ENCODE measurements at places on chromosomes 12 and 14.

GRCh38 chr12:67750513-67751183, 102.1 kb downstream of the DYRK2 start:
- no peak for DNase-seq

DNA sequence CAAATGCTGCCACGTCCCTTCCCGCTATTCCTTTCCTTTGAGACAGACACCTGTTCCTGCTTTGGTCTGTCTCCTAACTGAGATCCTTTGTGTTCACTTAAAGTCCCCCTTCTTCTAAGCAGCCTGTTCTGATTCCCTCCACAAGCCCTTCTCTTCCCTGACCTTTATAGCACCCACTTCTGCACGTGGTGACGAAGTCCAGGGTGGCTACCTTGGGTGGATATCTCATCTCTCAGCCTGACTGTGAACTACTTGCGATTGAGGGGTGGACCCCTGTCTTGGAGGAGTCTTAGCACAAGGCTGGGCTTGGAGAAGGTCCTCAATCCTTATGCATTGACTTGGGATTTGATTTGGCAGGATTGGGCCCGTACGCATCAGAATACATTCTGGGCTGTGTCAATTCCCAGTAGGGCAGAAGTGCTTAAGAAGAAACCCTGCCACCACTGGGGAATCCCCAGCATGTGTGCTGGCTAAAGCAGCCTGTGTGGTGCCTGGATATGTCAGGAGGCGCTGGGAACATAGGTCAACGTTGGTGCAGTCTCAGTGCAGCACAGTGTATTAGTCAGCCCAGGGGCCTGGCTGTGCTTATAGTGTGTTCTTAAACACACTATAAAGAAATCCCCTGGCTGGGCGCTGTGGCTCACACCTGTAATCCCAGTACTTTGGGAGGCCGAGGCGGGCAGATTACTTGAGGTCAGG, 23.6 kb downstream of the KRT80 start:
- DNase-seq = no peak

DNA sequence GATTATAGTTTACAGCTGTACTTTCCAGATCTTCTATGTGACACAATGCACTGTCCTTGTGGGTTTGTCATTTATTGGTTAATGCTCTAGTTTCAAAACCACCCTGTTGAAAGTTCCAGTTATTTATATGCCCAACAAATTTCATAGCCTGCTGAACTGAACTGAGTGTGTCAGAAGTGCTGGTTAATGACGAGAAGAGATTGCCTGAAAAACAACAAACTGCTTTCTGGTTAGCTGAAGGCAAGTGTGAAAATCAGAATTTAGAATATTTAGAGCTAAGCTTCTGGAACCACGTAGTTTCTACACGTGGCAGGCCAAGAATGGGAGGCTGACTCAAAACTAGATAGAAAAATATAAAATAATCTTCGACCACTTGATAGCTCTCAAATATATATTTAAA, 19.1 kb upstream of the RIN3 start:
- DNase-seq = no peak

GRCh38 chr12:57460841-57461275, 1.3 kb downstream of the GLI1 start:
- no peak for DNase-seq

DNA sequence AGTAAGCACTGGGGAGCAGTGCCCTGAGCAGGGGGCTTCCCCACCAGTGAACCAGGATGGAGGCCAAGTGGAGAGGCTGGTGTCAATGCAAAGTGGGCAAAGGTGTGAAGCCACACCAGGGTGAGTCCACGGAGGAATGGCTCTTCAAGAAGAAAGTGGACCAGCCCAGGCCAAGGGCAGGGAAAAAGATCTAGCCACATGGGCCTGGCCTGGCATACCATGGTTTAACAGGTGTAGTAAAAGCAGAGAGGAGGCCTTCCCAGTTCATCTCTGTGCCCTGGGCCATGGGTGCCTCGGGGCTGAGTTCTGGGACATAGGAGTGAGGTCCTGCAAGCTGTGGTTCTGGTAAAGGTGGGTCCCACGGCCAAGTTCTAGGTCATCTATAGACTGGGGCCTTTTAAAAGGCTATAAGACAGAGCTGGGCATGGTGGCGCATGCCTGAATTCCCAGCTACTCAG, 153.4 kb downstream of the DPF3 start:
- DNase-seq = no peak

DNA sequence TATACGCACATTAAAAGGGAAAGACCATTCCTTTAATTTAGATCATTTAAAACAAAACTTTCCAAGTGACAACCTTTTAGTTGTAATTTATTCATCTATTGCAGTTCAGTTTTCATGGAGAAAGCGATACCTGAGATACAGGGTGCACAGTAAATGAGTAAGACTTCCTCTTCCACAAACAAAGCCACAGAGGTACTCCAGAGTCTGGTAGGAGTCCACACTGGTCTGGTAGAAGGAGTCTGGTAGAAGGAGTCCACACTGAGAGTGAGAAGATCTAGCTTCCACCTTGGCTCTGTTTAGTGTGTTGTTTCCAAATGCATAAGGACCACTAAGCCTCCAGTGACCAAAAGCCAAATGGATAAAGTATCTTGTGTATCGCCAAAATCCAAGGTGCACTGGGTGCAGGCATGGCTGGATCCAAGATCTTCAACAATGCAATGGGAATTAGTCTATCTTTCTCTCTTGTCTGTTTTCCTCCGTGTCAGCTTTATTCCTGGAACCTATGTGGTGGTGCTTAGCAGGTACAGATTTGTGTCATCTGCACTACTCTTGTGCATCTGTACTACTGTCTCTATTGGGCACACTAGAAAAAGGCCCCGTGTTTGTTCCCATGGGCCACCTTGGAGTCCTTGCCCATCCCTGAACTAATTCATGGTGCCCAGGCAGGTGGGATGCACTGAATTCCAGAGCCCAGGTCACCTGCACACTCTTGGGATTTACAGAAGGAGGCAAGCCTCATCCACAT, 331.1 kb downstream of the BCL11B start:
- DNase-seq = no peak

GRCh38 chr12:65152012-65152411, 17.4 kb upstream of the LEMD3 start:
- DNase-seq = no peak

DNA sequence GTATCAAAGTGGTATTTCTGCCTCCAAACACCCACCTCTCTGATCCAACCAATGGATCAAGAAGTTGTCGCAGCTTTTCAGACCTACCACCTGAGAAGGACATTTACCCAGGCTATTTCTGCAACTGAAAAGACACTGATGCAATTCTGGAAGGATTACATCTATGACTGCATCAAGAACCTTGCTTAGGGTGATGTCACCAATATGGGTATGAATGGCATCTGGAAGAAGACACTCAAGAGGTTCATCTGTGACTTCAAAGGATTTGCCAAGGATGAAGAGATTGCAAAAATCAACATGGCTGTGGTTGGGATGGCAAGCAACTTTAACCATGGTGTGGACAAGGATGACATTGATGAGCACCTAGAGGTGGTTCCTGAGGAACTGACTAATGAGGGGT, 154.2 kb downstream of the PCNX1 start:
- DNase-seq = no peak

DNA sequence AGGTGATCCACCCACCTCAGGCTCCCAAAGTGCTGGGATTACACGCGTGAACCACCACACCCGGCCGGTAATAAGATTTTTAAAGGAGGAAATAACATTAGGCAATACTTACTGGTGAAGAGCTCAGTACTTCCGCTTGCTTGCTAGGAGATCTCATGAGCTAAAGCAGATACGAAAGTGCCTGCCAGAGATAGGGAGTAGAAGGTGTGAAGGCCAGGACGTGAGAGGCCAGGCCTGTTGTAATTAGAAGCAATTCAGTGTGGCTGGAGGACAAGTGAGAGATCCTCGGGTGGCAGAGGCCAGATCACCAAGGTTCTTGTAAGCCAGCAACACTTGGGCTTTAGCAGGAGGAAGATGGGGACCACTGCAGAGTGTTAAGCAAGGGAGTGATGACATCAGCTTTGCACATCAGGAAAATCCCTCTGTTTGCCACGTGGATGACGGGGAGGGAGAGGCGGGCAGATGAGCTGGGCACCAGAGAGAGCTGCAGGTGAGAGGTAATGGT, 7.6 kb downstream of the TECPR2 start:
- DNase-seq = no peak

DNA sequence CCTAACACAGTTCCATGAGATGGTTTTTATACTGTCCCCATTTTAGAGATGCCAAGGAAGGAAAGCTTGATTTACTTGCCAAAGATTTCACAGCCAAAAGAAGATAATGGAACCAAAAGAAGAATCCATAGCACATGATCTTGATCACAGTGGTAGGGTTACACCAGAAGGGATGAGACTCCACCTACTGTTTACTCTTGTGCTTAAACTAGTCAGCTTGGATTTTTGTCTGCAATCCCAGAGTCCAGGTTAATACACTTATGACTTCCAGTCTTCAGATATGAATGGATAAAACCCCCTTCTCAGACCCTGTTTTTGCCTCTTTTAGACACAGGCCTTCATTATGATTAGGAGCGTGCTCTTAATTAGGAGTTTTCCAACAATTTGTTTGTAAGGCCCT, 454.2 kb downstream of the AEBP2 start:
- DNase-seq = no peak

DNA sequence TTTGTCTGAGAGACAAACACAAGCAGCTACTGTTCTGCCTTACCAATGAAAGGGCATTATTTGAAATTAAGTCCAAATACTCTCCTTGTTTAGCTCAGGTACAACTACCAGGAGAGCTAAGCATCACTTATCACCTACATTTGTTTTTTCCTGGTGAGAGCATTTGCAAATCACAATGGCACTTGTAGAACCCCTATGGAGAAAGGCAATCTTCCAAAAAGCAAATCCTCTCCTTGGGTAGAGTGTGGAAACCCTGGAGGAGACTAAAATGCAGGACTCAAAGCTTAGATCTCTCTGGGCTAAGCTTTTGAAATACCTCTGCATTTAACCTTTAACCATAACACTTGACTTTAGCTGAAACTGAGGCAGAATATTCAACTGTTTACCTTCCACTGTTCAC, 20.8 kb downstream of the GTSF1 start:
- DNase-seq = no peak

DNA sequence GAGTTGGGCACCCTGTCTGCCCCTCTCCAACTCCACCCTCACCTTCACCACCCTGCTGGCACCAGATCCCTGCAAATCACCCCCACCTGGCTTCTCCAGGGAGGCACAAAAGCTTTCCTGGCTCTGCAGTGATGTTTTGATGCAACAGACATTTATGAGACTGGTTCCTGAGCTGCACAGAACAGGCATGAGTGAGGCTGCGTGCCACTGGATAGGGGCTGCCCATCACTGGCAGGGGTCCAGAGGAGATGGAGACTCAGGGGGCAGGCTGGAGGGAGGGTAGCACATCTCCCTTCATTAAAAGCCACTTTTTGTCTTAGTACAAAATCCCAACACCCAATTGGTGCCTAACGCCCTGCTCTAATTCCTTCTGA, 17.3 kb upstream of the ZDHHC22 start:
- DNase-seq = no peak

GRCh38 chr14:101889898-101890297, 74.5 kb upstream of the DYNC1H1 start:
- DNase-seq = no peak

DNA sequence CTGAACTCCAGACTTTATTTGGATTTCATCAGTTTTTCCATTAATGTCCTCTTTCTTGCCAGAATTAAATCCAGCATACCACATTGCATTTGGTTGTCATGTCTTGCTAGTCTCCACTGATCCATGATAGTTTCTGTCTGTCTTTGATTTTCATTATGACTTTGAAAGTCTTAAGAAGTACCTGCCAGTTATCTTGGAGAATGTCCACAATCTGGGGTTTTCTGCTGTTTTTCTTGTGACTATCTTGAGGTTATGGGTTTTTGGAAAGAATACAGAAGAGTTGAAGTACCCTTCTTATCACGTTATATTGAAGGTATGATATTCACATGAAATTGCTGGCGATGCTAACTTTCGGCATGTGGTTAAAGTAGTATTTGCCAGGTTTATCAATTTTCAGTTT, 282.3 kb upstream of the PRICKLE1 start:
- no peak for DNase-seq

GRCh38 chr14:92793709-92794546, at the start of gene GOLGA5:
Gene GOLGA5 (plus strand): TSS chr14:92794305. CDS start chr14:92797438, 3,133 bp downstream.
- peak; percentile 99 for DNase-seq

DNA sequence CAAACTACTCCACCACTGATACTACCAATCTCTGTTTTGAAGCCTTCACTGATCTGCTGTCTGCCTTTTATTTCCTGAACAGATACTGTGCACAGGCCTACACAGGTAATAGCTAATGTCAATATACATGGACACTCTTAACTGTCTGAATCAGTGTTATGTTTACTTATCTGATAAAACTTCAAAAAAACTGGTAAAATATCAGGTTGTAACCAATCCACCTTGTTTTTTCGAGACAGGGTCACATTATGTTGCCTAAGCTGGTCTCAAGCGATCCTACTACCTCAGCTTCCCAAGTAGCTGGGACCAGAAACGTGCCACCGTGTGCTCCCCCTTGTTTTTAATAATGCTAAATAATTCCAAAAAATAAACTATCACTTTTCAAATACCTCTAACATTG, 43.5 kb downstream of the HECTD1 start:
- DNase-seq = no peak

GRCh38 chr14:39548358-39548757, 116.1 kb upstream of the FBXO33 start:
- DNase-seq = no peak

DNA sequence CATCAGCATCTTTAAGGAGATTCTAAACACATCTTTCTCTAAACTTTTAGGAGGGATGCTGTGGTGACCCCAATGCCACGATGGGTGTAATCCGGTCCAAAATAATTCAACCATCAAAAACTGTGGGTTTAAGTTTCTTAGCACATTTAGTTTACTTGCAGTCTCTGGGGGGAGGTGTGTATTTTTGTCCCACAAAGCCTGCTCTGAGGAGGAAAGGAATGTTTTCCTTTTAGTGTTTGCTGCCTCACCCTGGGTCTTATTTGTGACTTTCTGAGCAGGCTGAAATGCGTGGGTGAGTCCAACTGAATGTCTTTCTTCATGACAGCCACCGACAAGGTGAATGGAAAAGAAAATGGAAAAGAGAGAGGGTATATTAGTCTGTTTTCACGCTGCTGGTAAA, 1324.7 kb downstream of the AACS start:
- no peak for DNase-seq

DNA sequence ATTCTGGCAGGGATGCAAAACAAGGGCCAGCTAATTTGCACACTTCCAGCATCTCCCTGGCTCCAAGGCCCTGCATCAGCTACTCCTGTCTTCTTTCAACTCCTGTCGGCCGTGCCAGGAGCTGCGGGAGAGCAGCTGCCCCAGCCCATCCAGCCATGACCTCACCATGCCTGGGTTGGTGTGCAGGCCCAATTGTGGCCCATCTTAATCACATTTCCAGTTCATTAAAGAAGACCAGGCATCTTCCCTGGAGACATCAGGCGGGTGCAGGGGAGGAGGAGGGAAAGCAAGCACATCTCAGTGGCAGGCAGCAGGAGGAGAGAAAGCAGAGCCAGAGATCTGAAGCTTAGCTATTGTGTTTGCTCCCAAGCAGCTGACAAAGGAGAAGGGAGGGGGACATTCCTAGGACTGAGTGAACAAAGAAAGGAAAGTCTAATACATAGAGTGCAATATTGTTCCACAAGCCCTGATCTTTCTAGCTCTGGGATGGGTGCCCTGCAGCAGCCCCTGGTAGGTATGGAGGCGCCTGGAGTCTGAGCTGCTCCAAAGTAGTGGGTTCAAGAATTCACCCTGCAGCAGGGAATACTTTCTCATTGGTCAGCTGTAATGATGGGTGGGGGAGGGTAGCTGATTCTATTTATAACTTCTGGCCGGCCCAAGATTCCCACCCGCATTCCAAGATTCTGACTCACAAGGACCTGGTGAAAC, 40.1 kb downstream of the VWF start:
- no peak for DNase-seq

Data from T-helper 17 cell (primary cell).